ENCODE measurements at places on chromosomes 1 and 21. TPM values are rescaled to one million over a fixed set of nuclear protein-coding genes. Genes with fewer than 3 reads are reported as not detected.

- DNase-seq: peak; percentile 58
- no peak overlapping the region for H3K4me3 ChIP-seq
- no peak overlapping the region for H3K27ac ChIP-seq
These were observed 11.6 kb upstream of the KCNJ15 start for GRCh38 chr21:38244885-38245869.

- peaks cover 3% of the 10 kb centered on the region for H3K27me3 ChIP-seq
- H3K27ac ChIP-seq: no peak overlapping the region
- no peaks in the 10 kb centered on the region for H3K36me3 ChIP-seq
- no peak overlapping the region for H3K4me3 ChIP-seq
- no peaks in the 10 kb centered on the region for H3K4me1 ChIP-seq
These were observed 126.8 kb downstream of the PLXNA2 start for GRCh38 chr1:208117409-208117808.

GRCh38 chr1:17207046-17207445 is 2.1 kb downstream of the PADI1 start:
- no peaks in the 10 kb centered on the region for H3K36me3 ChIP-seq
- peak; percentile 59 for DNase-seq
- no peak overlapping the region for H3K4me3 ChIP-seq
- peaks cover 52% of the 10 kb centered on the region for H3K4me1 ChIP-seq
- no peak overlapping the region for H3K27ac ChIP-seq
- H3K27me3 ChIP-seq: no peaks in the 10 kb centered on the region

- no peaks in the 10 kb centered on the region for H3K27me3 ChIP-seq
- no peak overlapping the region for H3K27ac ChIP-seq
- no peaks in the 10 kb centered on the region for H3K4me1 ChIP-seq
- no peak for DNase-seq
- H3K36me3 ChIP-seq: no peaks in the 10 kb centered on the region
- H3K4me3 ChIP-seq: no peak overlapping the region
These were observed 16.4 kb downstream of the LDLRAD1 start for GRCh38 chr1:54001591-54001990.

DNA sequence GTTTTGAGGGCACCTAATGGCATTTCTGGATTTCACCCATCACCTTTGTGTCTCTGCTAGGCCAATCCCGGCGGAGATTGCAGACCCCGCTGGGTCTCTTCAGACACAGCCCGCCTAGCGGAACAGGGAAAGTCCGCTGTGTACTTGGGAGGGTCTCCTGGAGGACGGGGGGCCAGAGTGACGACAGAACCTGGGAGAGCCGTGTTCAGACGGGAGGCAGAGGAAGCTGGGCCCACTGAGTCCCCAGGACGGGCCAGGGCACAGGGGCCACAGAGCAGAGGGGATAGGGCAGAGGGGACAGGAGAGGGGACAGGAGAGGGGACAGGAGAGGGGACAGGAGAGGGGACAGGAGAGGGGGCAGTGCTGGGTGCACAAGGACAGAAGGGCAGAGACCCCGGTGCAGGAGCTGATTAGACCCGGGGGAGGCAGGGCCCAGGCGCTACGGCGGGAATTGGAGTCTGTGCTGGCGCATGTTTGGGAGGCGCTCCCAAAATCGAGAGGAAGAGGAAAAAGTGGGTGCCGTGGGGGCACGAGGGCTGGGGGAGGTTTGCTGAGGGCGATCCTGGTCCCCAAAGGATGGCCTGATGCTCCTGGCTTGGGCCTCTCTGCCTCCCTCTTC is 12.7 kb downstream of the TRPM2 start:
- H3K36me3 ChIP-seq: no peaks in the 10 kb centered on the region
- no peak overlapping the region for H3K4me3 ChIP-seq
- DNase-seq: no peak
- no peaks in the 10 kb centered on the region for H3K27me3 ChIP-seq
- H3K27ac ChIP-seq: no peak overlapping the region

DNA sequence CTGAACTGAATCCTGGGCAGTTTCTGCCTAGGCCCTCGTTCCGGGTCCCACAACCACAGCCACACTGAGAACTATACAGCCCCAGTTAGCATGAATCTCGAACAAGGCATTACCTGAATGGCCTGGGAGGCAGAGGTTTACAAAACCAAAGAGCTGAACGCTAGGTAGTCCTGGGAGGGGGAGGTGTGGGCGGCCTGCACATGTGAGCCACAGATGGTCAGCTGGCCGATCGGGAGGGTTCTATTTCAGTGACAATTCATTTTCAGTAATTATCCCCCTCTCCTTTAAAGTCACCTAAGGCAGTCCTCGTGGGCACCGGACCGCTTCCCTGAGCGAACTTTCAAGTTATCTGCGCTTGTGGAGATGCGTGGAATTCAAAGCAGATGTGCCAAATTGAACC is 111.9 kb downstream of the GLIS1 start:
- H3K4me3 ChIP-seq: no peak overlapping the region
- no peak overlapping the region for H3K27ac ChIP-seq
- H3K4me1 ChIP-seq: no peaks in the 10 kb centered on the region
- no peak for DNase-seq
- no peaks in the 10 kb centered on the region for H3K27me3 ChIP-seq

The C1QB gene
- total RNA-seq: not detected

The ZMYM4 gene
- 39.9 TPM for total RNA-seq

The UTS2 gene
- total RNA-seq: not detected

The RORC gene
- 3.6 TPM for total RNA-seq

The BLACAT1 gene
- total RNA-seq: not detected

The KDF1 gene
- total RNA-seq: 1.2 TPM
